ENCODE measurements at places on chromosomes 3 and 15.

GRCh38 chr3:78888635-78889034, 879.2 kb downstream of the ROBO1 start:
- no peak for DNase-seq

- DNase-seq = no peak
Observed at GRCh38 chr3:127488141-127488672, 102.3 kb downstream of the TPRA1 start.

DNA sequence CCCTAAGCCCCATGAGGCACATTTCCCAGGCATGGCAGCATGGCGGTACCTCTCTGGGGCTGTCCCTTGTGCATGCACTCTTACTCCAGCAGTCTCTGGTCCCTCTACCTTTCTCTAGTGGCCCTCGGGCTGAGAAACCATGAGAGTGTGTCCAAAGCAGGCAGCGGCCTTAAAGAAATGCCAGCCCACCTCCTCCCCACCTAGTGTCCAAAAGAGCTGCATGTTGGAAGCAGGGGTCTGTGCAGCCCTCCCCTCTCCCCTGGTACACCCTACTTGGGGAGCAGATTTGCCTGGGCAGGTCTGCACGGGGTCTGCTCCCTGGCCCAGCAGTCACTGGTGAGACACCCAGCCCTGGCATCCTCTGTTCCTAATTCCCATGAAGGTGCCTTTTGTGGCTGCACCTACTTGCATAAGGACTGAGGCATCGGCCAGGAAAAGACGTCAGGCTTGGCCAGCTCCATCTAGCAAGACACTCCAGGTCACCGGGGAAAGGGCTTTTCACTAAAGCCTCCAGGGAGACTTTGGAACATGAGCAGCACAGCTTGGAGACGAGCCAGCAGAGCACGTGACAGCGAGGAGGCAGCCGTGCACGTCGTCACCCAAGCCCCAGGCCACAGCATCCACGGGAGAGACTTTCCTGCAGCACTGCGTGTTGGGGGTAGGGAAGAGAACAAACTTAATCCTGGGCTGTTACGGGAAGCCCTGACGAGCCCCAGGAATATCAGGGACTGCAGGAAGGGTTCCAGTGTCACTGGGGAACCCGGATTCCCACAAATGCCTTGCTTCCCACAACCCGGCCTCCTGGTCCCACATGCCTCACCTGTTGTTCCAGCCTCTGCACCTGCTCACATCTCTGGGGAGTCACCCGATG, 38.8 kb downstream of the TM2D3 start:
- no peak for DNase-seq

- DNase-seq = no peak
Observed at GRCh38 chr3:188531210-188531609, 377.3 kb downstream of the LPP start.

DNA sequence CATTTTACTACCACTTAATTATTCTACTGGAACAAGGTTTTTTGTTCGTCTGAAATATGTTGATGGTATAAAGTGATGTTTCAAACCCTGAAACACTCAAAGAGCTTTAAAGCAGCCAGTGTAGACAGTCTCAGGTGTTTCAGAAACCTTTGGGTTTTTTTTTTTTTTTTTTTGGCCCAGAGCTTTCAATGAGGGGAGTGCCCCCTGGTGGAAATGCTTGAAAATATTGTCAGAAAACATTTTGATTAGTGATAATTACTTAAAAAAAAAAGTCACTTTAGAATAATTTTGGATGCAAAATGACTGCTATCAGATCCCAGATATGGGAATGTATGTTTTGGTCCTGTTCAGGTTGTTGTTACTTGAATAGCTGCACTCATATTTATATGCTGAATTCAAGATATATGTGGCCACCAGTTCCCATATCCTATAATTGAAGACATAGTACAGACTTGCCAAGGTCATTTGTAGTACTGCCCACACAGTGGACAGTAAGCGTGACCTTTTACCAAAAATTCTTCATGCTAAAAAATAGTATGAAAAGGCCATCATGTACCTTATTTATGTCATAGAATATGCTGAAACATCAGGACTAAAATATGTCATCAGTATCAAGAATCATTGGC, 35.9 kb downstream of the SATB1 start:
- DNase-seq = no peak

GRCh38 chr15:60471314-60471713, 7.6 kb downstream of the ICE2 start:
- DNase-seq = no peak

- no peak for DNase-seq
Observed at GRCh38 chr3:149620291-149621020, 37.4 kb downstream of the WWTR1 start.

Measured in activated T-helper 1 cell treated with Interleukin-2 at 50 U/mL for 16 hours (primary cell).